Cortex of kidney (tissue), 1 donor: ENCODE measurements at places on chromosomes 4 and X.

- no peak for DNase-seq
Measured at GRCh38 chr4:15151033-15151432, 148.8 kb downstream of the CPEB2 start.

GRCh38 chrX:106249706-106250379, 81.7 kb downstream of the PWWP3B start:
- no peak for DNase-seq

DNA sequence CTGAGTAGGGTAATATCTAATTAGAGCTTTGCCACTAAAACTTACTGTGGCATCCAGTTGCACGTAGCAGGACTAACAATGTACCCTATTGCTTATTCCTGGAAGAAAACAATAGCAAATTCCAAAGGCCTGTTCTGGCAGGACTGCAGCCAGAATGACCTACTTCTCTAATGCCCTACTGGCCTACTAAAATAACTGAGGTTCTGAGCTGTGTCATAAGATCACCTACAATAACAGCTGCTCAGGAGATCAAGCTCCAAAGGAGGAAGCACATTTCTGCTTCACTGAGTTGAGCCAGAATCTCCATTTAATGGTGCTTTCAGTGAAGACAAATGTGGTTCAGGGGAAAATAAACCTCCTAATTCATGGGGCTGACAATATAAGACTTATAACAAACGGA, 42.2 kb upstream of the CXCL8 start:
- DNase-seq = no peak

DNA sequence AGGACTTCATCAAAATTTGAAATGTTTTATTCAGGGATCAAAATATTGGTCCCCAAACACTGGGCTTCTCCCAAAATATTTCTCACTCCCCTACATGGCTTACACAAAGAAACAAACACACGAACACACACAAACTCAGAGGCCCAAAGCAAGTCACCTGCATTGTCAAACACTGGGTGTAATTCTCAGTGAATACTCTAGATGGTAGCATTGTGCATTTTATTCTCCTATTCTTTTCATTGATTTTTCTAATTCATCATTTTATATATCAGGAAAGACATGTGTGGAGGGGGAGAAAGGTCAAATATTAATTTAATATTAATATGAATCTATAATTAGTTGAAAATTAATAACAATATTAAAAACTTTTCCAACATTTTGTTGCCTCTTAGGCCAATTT, 72.3 kb upstream of the TNMD start:
- no peak for DNase-seq

DNA sequence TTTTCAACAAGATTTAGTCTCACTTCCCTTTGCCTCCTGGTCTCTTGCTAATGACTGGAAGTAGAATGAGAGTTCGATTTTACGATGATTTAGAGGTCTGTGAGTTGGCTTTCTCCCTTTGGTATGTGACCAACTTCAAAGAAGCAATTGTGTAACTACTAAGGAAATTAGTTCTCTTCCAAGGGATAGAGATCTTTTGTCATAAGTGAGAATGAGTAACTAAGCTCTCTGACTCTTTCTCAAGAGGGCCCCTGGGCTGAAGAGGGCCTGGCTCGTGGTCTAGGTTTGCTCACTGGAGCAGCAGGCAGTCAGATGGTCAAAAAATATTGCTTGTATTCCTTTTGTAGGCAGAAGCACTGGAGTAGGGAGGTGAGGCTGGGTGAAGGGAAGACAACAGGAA, 176.3 kb downstream of the ENOX2 start:
- DNase-seq = no peak

GRCh38 chr4:90317785-90318184, 190.6 kb downstream of the CCSER1 start:
- DNase-seq = no peak

- DNase-seq = no peak
Measured at GRCh38 chr4:112082954-112083586, 62.2 kb upstream of the FAM241A start.

DNA sequence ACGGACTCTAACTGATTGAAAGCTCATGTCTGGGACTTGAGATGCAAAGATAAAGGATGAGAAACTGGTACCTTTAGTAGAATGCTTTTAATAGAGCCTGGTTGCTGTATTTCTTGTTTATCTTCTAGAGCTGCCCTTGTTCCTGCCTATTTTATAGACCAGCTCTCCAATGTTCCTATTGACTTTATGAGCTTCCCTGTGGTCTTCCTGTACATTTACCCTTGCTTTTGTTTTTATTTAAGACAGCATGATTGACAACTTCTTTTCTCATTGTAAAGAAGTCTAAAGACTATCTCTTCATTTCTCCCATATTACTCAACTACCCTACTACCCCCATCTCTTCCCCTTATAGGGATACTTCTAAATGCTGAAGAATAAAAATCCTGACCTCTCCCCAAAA, 174.7 kb downstream of the UGT8 start:
- no peak for DNase-seq

- DNase-seq = no peak
Measured at GRCh38 chr4:139416073-139416673, 37.7 kb upstream of the RAB33B start.

GRCh38 chr4:20313237-20314030, 61.7 kb downstream of the SLIT2 start:
- no peak for DNase-seq

GRCh38 chr4:184715526-184715925, 18.4 kb downstream of the CENPU start:
- DNase-seq = no peak

GRCh38 chr4:80471756-80472155, 136.2 kb downstream of the CFAP299 start:
- DNase-seq = no peak

DNA sequence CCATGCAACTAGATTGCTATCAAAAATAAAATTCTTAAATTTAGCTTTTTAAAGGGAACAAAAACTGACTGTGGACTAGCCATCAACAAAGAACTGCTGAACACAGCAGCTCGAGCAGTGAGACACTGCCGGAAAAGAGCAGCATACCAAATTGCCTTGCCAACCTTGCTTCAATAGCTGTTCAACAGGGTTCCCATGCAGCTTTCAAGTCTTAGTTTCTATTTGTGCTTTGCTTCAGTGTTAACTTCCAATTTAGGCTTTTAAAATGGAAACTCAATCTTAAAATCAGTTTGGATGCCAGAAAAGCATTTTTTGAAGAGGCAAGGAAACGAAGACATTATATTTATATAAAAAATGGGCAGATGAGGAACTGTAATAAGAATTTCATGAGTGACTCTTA, 463.4 kb upstream of the MAGEB18 start:
- no peak for DNase-seq

GRCh38 chr4:40952217-40952616, 202.5 kb downstream of the NSUN7 start:
- no peak for DNase-seq

DNA sequence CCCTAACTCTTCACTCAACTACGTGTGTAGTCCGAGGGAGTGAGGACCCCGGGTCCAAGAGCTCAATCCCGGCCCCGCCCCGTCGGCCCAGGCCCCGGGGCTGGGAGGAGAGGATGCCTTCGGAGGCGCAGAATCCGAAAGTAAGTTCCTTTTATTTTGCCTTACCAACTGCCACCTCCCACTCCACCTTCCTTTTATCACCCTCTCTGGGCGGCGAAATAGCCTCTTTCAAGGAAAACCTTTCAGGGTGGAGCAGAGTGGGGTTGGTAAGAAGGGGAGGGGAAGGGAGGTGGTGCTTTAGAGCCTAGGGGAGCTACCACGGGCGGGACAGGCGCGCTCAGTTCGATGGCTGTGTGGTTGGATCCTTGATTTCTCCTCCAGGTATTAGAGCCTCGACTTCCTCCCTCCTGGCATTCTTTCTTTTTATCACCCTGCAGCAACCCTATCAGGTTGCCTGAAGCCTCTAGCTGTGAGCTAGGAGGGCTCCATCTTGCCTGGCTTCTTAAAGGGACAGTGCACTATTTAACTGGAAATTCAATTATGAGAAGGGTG, 191.2 kb downstream of the RRAGB start:
- DNase-seq = no peak

DNA sequence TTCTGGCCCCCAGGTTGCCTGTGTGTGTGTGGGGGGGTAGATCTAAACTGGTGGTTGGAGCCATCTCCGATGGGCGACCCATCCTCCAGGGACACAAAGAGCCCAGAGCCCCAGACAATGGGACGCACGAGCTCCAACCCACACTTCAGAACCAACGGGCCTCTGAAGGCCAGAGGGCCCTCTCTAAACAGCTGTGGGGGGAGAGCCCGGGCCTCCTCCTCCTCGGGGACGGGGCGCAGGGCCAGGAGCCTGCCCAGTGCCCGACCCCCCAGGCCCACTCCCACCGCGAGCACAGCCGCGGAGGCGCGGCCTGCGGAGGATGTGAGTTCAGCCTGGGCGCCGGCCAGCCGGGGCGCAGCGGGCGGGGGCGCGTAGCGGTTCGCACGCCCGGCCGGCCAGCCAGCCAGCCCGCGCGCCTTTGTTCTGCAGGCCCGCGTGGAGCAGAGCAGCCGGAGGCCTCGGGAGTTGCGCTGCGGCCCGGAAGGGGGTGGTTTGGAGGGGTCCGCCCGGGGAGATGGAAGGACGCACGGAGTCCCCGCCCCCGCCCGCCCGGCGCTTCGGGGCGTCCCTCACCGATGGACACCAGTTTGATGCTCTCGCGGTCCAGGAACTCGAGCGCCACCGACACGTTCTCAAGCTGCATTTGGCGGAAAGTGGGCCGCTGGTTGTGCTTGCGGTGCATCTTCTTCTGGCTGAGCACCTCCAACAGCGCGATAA, 4.0 kb downstream of the FLNA start:
- DNase-seq = no peak

DNA sequence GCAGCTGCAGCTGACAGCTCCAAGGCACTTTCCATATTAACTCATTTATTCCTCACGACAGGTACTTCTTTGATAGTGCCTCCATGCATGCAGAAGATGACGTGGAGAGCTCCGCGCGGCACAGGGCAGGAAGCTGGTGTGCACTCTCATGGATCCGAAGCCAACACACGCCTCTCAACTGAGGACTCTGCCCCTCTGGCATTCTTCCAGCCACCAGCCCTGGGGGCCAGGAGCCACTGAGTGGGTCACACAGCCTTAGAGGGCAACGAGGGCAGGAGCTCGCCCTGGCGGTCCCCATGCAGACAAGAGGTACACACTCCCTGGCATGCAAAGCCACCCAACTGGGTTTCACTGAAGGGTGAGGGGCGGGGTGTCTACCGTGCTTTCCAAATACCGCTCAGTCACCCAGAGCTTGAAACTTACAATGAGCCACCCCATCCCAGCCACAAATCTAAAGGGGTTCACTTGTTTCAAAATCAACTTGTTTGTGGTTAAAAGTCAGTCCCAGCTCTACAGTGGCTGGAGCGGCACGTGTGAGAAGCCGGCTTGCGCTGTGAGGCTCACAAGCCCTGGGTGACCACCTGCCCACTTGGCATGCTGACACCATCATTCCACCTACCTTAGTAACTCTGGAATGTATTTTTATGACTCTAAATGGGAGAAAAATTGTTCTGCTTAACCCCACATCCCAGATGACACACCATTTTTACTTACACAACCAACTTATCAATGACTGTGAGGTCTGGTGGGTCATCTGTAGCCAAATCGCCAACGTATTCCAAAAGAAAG, 16.2 kb downstream of the NOP14 start:
- no peak for DNase-seq

- no peak for DNase-seq
Measured at GRCh38 chr4:108219998-108220397, 51.3 kb upstream of the LEF1 start.

DNA sequence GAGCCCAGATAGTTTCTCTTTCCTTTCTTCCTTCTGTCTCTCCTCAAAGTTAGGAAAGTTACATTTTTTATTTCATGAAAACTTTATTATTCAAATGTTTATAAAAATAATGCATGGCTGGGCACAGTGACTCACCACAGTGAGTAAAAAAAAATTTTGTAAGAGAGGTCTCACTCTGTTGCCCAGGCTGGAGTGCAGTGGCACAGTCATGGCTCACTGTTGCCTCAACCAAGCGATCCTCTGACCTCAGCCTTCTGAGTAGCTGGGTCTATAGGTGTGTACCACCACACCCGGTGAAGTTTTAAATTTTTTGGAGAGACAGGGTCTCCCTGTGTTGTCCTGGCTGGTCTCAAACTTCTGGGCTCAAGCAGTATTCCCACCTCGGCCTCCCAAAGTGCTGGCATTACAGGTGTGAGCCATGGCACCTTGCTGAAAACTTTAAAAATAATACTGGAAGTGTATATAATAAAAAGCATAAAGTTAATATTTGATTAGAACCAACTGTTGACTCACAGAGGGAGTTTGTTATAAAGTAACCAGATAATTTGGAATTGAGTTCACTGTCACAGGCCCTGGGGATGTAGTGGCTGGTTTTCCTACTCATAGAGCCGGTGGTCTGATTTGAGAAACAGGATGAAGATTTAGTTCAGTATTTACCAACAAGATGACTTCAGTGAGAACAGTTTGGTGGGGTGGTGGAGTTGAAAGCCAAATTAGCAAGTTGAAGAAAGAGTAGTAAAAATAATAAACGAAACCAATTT, 18.0 kb downstream of the CMC4 start:
- no peak for DNase-seq

DNA sequence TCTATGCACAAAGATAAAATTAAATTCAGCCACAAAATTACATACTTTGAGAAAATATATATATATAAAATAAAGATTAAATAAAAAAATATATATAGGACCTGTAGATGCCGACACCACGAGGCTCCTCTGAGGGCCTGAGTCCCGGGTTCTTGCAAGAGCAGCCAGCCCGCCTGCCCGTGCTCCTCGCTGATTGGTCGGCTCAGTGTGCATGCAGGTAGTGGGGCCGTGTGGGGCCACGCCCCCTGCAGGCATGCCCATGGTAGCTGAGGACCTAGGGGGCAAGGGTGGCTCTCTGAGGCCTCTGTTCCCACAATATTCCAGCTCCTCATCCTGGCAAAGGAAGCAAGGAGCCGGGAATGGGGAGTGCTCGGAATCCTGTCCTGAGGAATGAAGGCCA, 80.5 kb upstream of the AMELX start:
- DNase-seq = no peak

DNA sequence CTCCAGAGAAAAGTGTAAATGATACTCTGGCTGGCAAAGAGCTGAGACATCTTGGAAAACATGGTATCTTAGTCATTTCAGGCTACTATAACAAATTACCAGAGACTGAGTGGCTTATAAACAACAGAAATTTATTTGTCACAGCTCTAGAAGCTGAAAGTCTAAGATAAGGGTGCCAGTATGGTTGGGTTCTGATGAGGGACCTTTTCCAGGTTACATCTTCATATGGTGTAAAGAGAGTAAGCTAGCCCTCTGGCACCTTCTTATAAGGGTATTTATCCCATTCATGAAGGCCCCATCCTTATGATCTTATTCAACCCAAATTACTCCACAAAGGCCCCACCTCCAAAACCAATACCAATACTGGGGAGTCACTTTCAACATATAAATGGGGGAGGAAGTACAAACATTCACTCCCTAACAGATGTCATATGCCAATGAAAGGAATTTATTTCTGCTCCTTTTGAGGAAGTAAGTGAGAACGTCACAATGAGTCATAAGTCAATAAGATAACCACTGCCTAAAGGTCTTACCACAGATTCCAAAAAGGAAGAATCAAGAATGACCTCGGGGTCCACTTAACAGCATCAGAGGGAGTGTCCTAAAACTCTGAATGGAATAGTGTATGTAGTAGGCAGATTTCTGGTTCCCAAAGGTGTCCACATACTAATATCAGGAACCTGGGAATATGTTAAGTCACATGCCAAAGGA, 246.6 kb downstream of the OPHN1 start:
- DNase-seq = no peak

- no peak for DNase-seq
Measured at GRCh38 chrX:34657726-34658070, 613 bp upstream of the TMEM47 start.
